ENCODE measurements at places on chromosomes 6 and 20.
A peak's percentile ranks its signal among the peaks of the same experiment; 100 is the strongest.

DNA sequence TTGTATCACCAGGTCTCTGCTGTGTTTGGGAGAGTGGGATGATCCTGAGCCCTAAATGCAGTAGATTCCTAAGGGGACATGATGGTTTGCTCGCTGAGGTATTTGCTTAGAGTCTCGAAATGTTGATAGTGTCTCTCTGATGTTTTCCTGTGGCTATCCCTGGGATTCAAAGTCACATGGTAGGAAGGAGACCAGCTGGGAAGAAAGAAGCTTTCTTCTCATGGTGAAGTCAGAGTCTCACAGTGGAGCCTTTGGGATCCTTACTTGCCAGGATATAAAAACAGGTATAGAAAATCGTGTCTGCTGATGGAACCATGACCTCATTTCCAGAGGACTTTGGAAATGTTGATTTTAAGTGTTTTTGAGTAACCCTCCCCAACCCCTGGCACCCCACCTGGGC, 259.3 kb upstream of the SUPT3H start:
- DNase-seq: no peak

GRCh38 chr6:152078001-152078400, 270.5 kb downstream of the ESR1 start:
- no peak for DNase-seq

DNA sequence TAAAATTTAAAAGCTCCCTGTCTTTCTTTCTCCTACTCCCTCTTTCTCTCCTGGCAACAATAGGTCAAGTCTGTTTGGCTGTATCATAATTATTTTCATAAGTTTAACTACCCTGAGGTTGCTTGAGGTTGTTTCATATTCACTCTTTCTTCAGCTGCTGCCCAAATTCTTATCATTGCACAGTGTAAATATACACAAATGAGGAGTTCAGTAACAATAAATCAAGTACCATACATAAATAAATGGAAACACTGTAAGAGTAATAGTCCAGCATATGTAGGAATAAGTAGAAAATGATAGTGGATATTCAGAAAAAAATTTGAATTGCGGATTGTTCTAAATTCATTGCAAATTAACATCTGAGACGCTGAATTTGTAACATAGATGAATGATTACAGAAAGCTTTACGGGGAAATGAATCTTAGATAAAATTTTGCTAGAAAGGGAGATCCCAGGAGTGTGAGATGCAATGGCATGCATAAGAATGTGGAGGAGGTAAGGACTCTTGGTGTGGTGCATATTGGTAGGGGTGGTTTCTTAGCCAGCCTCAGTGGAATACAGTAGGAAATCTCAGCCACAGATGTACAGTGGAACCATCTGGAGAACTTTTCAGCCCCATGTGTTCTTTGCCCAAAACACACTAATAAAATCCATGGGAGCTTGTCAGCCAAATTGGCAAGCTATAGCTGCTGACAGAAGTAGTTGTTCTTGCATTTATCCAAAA, 480.7 kb downstream of the HTR1B start:
- DNase-seq: no peak

DNA sequence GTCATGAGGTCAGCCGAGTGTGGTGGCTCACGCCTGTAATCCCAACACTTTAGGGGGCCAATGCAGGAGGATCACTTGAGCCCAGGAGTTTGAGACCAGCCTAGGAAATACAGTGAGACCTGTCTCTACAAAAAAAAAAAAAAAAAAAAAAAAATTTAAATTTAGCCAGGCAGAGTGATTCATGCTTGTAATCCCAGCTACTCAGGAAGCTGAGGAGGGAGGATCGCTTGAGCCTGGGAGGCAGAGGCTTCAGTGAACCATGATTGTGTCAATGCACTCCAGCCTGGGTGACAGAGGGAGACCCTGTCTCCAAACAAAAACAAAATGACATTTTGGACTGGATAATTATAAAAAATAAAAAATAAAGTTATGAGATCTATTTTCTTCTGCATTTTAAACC, 56.2 kb downstream of the ADGRF1 start:
- no peak for DNase-seq

DNA sequence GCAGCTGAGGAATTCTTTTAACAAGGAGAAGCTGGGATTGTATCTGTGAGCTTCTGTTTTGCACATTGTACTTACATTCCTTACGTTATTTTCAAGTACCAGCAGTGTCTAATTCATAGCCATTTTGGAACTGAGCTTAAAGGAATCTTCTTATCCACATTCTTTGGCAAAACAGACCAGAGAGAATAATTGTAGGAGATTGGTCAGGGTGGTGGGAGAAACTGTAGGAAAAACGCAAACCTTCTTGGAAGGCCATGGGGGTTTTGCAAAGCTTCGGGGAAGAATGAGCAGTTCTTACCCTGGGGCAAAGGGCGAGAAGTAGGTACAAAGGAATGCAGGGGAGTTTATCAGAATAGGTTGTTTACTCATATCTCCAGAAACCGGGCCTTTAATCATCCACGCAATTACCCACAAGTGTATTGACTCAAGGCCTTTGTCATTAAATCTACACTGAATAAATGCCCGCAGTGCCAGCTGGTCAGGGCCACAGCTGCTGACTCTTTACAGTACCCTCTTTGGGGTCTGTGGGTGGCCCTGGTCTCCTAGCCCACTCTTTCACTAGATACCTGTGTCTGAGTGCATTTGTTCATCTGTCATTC, 39.6 kb upstream of the SPTLC3 start:
- DNase-seq: no peak

DNA sequence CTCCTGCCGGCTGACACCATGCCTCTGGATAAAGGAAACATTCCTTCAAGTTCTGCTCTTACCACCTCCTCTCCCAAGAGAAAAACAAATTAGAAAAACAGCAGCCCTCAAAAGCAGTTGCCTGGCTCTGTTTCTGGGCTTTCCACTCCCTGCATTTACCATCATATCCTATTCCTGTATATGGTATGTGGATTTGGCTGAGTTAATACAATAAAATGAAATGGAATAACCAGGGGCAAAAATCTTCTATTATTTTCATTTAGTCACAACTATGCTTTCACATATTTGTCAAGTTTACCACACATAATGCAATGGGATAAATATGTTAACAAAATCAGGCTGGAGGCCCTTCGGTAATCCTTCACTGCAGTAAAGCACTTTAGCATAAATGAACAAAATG, 34.3 kb downstream of the COL12A1 start:
- no peak for DNase-seq

DNA sequence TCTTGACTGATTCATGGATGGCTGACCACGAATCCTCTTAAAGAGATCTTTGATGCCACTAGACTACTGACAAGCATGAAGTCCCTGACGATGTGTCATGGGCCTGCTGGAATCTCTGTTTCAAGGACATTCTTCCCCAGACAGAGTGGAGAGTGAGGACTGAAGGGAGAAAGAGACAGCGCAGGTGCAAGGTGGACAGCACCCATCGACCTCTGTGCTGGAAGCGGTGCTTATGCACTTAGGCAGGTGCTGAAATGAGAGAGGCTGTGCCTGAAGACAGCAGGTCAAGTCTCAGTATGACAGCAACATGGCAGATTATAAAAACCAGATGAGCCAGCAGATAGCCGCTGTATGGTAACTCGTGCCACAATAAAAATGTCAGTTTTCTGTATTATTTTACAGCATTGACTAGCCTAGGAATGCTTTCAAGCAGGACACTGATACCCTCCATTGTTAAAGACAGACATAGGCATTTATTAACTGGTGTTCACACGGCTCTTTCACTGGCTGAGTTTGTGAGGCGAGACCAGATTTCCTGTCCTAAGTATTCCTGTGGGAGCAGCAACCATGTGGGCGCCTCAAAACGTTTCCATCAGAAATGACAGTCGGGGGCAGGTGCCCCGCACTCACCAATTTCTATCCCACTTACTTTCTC, 47.5 kb downstream of the FOXC1 start:
- no peak for DNase-seq

GRCh38 chr6:28709478-28710349, 184.0 kb downstream of the GPX5 start:
- no peak for DNase-seq

GRCh38 chr20:49466114-49466912, 16.2 kb downstream of the KCNB1 start:
- no peak for DNase-seq

GRCh38 chr6:72386324-72386723, 235.5 kb upstream of the KCNQ5 start:
- no peak for DNase-seq

DNA sequence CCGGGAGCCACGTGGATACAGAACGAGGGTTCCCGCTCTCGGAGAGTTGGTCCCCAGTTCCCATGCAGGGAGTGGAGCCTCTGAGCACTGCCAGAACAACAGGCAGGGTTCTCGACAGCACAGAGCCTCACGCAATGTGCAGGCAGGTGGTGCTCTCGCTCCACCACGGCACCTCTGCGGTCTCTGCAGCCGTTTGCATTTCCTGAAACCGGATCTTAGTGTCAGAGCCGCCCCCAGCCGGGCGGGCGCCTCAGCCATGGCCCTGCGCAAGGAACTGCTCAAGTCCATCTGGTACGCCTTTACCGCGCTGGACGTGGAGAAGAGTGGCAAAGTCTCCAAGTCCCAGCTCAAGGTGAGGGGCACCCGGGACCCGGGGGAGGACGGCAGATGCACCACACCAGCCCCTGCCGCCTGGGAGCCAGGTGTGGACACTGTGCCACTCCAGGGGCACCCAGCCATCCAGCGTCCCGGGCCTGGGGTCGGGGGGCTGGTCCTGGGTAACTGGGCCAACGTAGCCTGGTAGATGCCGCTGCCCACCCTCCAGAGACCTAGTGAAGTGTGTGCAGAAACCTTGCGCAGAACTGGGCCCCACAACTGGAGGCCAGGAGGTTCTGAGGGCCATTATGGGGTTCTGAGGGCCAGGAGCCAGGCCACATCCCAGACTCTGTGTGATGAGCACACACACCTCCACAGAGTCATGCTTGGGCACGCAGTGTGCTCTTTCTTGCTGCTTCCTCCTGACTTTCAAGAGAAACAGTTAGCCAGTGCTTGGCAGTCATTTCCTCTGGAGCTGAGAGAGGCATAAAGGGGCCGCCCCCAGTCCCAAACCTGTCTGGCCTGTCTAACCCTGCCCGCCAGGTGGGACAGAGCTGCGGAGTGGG, at the start of gene DEF6:
Gene DEF6, plus strand, starts transcription at position 218 of the 881 bp plus-strand sequence. Its CDS starts 39 bp downstream, at position 257.
- DNase-seq: peak; percentile 85

DNA sequence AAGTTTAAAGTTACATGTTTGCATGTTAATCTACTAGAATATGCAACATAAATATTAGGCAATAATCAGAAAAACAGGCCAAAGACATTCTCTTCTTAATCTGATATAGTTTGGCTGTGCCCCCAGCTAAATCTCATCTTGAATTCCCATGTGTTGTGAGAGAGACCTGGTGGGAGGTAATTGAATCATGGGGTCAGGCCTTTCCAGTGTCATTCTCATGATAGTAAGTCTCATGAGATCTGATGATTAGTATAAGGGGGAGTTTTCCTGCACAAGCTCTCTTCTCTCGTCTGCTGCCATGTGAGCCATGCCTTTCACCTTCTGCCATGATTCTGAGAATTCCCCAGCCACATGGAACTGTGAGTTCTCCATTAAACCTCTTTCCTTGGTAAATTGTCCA, 1241.7 kb upstream of the ADGRB3 start:
- no peak for DNase-seq

DNA sequence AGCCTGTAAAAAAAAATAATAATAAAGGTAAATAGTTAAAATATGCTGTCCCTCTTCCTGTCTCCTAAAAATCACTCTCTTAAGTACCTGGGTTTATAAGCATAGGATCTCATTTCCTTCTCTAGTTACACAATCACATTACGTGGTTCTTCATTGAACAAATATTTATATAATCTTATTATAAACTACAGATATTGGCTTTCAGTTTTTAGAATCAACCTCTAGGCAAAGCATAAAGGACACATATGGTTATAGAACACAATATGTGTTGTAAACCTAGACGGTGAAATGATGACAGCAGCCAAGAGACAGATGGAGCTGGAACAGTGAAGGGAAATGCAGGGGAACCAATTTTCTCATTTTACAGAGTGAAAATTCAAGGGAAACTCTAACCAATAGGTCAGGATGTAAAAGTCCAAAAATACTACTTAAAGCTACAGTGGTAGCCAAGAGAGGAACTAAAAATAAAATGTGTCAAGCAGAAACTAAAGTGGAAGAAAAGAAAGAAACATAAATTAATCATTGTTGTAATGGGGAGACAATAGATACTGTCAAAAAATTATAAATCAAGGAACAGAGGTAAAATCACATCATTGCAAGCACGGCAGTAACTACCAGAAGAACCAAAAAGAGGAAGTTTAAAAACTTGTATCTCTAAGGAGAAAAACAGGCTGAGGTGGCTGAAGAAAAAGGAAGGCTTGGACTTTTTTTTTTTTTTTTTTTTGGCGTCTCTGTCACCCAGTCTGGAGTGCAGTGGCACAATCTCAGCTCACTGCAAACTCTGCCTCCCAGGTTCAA, 82.8 kb upstream of the CDYL start:
- no peak for DNase-seq

DNA sequence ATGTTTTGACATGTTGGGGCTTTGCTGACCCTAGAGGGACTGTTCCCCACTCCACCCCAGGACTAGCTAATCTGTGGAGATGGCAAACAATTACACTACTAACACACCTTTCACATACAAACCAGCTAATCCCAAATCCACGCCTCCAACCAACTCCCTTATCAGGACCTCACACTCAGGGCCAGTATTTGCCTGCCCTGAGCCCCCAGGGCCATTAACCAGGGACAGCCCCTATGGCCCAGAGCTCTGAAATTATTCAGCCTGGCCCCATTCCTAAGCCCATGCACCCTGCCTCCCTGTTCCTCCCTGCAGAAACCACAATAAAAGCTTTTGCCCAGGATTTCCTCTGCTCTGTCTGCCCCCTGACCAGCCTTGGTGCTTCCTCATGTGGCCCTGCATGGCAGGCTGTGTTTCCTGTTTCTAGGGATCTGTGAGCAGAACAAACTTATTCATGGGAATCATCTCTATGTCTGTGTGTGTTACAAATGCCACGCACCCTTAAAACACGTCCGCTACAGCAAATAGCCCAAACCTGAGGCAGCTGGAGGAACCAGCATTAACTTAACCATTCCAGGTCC, 121.2 kb downstream of the PXDC1 start:
- no peak for DNase-seq

- DNase-seq: no peak
Measured at GRCh38 chr6:22323848-22324247, 27.0 kb upstream of the PRL start.

- DNase-seq: no peak
Measured at GRCh38 chr6:116381000-116381399, 10.3 kb downstream of the DSE start.

GRCh38 chr6:40705354-40705753, 118.2 kb upstream of the LRFN2 start:
- DNase-seq: no peak

DNA sequence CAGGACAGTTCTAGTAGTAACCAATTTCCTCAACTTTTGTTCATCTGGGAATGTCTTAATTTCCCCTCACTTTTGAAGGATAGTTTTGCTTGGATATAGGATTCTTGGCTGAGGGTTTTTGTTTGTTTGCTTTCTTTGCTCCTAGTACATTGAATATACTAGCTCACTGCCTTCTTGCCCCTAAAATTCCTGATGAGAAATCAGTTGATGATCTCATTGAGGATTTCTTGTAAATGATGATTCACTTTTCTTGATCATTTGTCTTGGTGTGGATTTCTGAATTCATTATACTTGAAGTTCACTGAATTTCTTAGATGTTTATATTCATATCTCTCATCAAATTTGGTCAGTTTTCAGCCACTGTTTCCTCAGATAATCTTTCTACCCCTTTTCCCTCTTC, 49.1 kb upstream of the PRDM1 start:
- no peak for DNase-seq

Data from GM12892 (cell line).